ENCODE measurements at places on chromosomes 1 and 21.

- no peak for DNase-seq
These were observed 2.2 kb downstream of the SOX13 start for GRCh38 chr1:204075139-204075521.

DNA sequence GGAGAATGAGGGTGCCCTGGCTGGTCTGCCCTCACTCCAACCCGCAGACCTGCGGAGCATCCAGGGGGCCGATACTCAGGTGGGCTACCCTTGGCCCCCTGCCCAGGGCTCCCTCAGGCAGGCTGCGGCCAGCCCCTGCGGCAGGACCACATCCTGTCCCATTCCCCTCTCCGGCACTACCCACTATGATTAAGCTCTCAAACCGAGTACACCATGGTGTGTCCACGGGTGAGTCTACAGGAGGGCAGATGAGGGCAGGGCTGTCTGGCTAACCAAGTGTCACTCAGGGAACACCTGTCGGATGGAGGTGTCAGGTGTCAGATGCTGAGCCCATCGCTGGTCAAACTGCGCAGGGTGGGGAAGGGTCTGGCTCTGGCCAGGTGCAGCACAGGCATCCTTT lies 47.2 kb downstream of the SLC66A1 start:
- no peak for DNase-seq

- no peak for DNase-seq
These were observed 204.2 kb downstream of the CAMTA1 start for GRCh38 chr1:6989212-6990159.

DNA sequence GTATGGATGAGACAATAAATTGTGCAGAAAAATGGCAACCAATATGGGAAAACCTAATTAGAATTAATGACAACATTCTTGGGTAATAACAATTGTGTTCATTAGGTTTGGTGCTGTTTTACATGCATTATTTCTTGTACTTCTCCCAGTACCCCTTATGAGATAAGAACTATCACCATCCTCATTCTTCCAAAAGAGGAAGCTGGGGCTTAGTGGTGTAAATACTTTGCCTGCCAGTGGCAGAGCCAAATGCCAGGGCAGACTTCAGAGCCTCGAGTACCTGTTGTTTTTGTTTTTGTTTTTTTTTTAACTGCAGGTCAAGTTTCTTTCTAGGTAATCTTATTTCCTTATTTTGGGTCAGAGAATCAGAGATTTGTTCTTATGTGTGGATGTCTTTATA lies 206.4 kb downstream of the RHOU start:
- no peak for DNase-seq

DNA sequence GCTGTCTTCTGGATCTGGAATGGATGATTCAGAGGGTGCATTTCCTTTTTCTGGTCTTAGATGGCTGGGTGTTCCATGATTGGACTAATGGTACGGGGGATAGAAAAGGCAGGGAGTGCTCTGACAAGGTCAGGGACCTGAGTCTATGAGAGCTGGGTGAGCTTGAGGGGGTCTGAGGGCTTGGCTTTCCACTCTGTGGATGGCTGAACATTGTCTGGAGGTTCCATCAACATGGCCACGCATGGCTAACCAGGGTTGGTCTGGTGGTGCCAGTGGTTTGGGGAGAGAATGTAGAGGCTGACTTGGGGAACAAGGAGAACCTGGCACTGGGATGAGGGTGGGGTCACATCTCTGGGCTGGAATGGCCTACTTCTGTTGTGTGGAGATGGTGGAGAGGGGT lies 41.5 kb upstream of the TSPAN2 start:
- no peak for DNase-seq

GRCh38 chr1:45477646-45478045 lies 13.3 kb downstream of the TESK2 start:
- DNase-seq, result no peak

DNA sequence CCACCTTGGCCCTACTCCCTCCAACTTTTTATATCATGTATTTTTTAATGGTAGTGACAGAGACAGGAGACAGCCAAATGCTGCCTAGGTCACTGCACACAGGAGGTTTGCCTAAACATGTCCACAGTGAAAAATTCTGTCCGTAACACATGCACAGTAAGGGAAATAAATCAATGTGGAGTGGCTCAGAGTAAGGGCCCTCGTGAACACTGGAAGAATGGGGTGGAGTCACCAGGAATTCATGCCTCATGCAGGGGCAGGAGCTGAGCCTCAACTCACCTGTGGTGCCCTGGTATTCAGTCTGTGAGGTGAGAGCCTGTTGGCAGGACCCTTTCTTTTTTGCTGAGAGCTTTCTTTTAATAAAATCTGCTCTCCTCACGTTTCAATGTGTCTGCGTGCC lies 289.1 kb downstream of the TGFB2 start:
- DNase-seq, result no peak

- peak; percentile 80 for DNase-seq
These were observed 3.0 kb downstream of the TRIM46 start for GRCh38 chr1:155176544-155177071.

GRCh38 chr1:175353066-175353465 lies 160.5 kb upstream of the KIAA0040 start:
- DNase-seq, result no peak

Measured in ELR (cell line).